Activated CD8-positive, alpha-beta memory T cell treated with anti-CD3 and anti-CD28 coated beads for 1 hour (primary cell): ENCODE measurements at places on chromosomes 16 and 17.

DNA sequence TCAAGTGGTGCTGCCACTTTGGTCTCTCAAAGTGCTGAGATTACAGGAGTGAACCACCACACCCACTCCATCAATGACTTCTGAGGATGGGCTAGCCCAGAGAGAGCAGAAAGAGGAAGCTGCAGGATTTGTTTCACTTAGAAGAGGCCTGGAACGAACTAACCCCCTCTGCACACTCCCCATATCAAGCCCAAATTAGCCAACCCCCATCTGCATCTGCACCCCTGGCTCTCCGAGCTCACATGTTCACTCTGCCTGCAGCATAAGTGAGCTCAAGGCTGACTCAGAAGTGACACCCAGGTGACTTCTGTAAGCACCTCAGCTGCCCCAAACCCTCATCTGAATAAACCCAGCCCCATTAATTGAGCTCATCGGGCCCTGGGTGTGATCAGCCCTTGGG is 4.8 kb downstream of the SCNN1G start:
- DNase-seq, result no peak

DNA sequence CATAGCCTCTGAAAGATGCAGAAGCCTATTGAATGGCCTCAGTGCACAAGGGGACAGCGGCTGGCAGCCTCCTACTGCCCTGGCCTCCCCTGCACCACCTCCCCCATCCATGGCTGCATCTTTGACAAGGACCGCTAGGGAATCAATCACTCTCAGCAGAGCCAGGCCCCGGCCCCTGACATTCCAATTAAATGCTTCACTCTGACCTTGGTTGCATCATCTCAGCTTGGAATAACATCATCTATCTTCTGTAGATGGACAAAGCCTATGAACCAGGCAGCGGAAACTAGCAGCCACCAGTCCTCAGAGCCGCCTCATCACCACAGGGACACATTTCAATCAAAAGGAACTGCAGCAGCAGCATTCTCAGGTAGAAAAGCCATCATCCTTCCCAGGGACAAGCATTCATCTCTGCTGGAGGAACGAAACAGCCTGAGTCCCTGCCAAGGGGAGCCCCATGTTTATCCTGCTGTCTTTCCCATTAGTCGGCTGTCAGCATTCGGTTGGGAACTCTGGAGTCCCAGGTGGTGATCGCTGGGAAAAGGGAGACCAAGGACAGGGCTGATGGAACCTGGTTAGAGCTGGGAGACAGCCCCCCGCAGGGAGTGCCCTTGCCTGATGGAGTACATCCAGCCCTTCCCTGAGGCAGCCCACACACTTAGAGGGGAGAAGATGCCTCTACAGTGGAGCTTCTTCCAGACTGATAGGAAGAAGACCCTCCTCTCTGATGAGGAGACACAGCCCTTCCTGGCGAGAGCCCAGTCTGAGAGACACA is 11.5 kb upstream of the TMEM132E start:
- no peak for DNase-seq

- no peak for DNase-seq
These were observed 13.3 kb downstream of the JUP start for GRCh38 chr17:41773190-41773588.

DNA sequence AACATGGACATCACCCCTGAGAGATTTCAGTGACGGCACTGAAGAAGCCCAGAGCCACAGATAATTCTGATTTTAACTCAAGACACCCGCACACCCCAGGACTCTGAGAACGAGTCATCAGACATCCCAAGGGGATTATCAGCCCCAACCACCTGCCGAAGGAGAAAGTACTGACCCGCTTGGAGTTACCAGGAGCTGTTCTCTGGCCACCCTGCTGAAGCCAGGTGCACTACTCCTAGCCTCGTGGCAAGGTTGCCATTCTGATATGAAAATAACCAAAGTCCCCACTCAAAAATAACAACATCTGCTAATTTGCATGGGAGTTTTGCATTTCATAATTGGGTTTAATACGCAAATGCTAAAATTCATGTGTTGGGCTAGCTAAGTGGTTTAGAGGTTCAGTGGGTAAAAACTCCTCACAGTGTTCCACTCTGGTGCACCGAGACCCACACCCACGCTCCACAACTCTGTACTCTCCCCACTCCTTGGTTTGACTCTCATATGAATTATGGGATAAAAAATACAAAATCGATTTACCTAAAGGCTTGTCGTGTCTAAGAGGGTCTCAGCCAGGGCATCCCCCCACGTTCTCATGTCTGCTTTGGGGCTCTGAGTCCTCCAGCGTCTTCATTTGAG is 143.0 kb upstream of the NOL11 start:
- DNase-seq, result no peak

- no peak for DNase-seq
These were observed 29.3 kb downstream of the KIFC3 start for GRCh38 chr16:57773019-57773418.

GRCh38 chr17:77380395-77381184 is 239.8 kb downstream of the SEC14L1 start:
- DNase-seq, result no peak

DNA sequence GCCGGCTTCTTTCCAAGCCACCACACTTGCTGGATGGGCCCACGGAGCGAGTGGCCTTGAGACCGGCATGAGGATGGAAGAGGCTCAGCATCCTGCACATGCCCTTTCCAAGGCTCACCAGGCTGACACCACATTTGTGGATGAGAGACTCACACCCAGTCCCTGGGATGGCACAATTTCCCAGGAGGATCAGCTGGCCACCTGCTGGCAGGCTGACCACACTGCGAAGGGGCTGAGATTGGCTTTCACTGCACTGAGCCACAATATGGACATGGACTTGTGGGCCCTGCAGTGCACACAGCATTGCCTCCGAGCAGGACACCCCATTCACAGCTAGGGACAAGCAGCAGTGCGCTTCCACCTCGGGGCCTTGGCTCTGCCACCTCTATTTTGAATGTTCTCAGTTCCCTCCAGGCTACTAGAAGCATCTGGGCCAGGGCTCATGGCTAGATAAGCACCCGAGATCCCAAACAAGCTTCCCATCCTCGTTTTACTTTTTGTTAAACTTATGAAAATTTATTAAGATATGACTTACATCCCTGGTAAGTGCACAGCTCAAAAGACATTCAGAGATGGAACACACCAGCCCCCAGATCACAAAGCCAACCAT is 25.3 kb upstream of the KSR1 start:
- DNase-seq, result no peak

GRCh38 chr16:22327446-22327775 is 30.2 kb downstream of the POLR3E start:
- no peak for DNase-seq

GRCh38 chr17:42617956-42618431 is 8.5 kb downstream of the TUBG1 start:
- no peak for DNase-seq

DNA sequence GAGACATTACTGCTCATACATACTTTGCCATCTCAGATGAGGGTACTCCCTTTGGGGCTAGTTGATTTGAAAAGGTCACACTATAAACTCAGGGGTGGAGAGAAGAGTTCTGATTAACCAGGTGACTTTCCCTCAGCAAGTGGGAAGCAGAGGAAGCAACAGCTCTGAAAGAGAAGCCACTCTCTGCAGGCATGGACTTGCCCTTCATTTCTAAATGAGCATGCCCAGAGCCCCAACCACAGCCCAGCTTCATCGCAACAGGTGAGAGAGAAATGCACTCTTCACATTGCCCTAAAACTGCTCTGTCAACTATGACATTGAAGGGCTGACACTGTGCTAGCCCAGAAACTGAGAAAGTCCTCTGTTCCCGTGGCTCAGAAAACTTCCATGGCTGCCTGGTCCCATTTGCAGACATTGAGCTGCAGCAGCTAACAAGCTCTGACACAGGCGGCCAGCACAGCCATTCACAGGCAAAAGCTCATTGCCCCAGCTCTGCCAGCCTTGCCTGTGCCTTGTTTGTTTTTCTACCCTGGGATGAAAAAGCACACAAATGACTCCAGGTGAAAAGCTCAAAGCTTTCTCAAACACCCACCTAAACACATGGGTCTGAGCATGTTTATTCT is 419.8 kb upstream of the DYNLRB2 start:
- no peak for DNase-seq

GRCh38 chr16:85916141-85916890 is 17.4 kb downstream of the IRF8 start:
- no peak for DNase-seq

- no peak for DNase-seq
These were observed 536 bp downstream of the SLC38A10 start for GRCh38 chr17:81294512-81295030.

GRCh38 chr16:72985995-72986394 is 61.9 kb downstream of the ZFHX3 start:
- no peak for DNase-seq

DNA sequence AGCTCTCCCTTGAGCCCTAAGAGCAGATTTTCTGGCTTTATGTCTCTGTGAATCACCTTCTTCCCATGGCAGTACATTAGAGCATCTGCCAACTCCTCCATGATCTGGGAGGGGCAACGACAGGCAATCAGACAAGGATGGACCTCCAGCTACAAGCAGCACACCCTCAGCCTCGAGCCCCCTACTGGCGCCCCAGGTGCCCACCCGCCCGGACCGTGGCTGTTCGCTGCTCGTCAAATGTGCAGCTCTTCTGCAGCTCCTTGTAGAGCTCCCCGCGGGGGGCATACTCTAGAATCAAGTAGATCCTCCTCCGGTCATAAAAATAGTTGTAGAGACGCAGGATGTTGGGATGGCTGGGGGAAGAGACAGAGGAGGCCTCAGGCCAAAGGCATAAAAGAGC is 3.8 kb downstream of the AURKB start:
- no peak for DNase-seq

DNA sequence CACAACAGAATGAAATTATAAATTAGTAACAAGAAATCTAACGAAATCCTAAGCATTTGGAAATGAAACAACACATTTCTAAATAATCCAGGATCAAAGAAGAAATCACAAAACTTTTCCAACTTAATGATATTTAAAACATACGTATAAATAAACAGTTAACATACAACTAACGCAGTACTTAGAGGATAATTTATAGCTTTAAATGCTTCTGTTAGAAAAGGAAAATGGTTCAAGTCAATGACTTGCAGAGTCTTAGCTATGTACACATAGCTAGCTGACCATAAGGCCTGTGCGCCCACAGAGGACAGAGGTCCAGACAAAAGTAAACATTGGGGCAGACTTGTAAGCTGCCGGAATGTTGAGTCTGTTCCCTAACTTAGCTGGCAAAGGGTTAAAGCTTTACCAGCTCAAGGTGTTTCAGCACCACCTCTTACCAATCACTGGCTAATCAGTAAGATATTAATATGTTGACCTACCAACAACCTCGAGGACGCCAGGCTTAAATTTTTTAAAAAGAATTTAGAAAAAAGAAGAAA is 84.6 kb downstream of the PARN start:
- no peak for DNase-seq

DNA sequence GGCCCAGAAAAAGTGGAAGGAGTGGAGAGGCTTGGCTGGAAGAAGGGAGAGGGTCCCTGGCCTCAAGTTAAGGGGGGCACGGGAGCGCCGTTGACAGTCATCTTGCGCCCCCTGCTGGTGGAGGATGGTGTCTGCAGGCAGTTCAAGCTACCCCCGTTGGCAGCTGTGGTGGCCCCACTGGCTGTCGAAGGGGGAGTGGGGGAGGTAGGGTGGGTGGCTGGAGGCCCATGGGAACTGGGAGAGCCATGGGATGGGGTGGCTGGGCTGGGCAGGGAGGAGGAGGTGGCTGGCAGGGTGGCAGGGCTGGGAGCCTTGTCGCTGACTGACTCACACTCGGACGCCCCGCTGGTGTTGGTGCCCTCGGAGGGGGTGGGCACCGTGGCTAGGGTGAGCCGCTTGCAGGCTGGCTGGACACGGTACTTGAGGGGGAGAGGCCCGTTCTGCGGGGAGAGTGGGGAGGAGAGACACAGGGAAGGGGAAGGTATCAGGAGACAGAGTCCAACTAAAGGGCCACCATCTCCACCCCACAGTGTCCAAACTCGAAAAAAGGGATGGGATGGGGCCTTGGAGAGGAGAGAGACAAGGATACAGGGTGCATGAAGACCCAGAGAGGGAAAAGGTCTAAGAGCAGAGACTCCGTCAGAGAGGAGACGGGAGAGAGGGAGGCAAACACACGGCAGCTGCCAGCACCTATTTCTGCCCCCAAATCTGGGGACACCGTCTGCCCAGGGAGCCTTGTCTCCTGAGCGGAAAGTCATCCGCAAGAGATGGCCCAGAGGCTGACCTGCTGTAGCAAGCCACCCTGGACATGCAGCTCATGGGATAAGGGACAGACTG is 5.2 kb downstream of the CISD3 start:
- peak; percentile 81 for DNase-seq

- no peak for DNase-seq
These were observed 21.4 kb downstream of the WSB1 start for GRCh38 chr17:27315322-27315721.
